AG09319 (cell line): ENCODE measurements at places on chromosomes 2 and 18.

DNA sequence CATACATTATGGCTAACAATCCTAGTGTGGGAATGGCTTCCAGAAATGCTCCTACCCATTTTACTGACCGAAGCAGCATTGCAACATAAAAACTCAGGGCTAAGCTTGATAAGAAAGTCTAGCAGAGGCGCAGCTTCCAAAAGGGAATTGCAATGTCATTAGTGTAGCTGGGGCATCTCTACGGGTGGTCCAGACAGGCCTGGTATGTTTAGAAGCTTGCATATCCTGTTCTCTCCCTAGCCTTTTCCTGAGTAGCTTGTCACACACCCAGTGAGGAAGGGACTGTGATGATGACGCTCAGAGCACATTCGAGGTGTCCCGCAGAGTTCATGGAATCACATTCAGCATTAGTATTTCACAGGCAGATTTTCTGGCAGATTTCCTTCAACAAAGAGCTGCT is 38.0 kb upstream of the COL5A2 start:
- DNase-seq = no peak

DNA sequence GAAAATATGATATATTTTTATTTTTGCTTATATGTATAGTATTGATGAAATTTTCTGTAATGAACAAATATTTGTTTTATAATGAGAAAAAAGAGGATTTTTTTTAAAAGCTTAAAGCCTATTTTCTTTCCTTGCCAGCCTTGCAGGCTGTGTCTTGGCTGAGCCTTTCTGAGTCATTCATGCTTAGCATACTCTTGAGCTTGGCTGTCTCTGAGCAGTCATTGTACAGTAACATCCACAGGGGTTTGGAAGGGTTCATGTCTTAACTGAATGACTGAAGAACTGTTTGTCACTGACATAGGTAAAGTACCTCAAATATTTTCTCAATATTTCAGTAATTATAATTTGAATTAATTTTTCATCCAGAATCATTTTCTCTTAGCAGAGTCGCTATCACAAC is 49.3 kb downstream of the GPR39 start:
- no peak for DNase-seq

DNA sequence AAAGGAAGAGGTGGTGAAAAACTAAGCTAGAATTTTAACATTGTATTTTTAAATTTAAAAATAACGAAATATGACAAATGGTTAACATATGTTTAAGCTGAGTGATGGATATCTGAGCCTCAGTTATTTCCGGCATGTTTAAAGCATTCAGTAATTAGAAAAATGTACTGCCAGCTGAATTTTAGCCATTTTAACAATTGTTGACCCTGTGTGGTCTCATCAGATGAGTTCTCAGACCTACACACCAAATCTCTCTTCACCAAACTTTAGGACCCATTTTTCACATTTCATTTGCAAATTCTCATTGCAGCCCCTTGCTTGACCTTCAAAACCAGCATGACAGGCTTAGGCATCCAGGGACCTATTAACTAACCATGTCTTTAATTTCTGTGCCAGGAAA is 91.5 kb upstream of the RGPD4 start:
- DNase-seq = no peak

DNA sequence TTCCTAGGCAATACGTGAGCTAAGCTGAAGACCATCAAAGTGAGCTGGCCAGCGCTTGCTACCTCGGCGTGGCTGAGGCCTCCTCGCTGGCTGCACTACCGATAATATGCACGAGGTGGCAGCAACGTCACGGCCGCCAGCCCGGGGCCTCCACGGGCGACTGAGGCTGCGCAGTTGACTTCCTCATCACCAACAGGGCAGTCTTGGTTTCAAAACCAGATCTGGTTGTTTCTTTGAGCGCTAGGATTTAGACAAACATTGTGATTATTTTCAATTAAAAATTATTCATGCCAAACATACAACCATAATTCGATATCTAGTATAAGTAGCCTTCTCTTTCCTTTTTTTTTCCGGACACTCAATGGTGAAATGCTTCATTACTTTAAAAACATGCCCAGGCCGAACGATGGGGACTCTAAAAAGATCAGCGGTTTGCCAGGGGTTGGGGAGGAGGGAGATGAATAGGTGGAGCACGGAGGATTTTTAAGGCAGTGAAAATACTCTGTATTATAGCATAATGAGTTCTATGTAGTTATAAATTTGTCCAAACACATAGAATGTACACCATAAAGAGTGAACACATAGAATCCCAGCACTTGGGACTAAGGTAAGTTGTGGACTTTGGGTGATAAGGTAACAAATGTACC is 52.0 kb downstream of the CYBRD1 start:
- peak; percentile 41 for DNase-seq

- no peak for DNase-seq
Observed at GRCh38 chr18:57084331-57085271, 62.3 kb upstream of the BOD1L2 start.

- no peak for DNase-seq
Observed at GRCh38 chr2:229169751-229170150, 101.3 kb downstream of the PID1 start.

DNA sequence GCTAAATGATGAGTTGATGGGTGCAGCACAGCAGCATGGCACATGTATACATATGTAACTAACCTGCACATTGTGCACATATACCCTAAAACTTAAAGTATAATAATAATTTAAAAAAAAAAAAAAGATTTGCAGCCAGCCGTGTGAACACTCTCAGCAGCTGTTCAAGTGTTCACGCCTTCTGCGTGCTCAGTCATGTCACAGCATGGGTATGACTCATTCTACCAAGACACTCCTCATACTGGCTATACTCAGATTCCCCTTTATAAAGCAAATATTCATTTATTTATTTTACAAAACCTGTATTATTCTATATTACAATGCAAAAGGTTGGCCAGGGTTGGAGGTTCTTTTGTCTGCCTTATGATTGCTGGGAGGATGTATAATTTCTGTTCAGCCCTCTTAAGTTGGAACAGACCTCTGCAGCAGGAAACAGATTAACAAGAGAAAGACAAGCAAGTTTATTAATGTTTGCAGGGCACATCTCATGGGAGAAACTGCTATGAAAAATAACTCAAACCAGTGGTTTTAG is 1230.6 kb upstream of the CHAC2 start:
- DNase-seq = no peak

DNA sequence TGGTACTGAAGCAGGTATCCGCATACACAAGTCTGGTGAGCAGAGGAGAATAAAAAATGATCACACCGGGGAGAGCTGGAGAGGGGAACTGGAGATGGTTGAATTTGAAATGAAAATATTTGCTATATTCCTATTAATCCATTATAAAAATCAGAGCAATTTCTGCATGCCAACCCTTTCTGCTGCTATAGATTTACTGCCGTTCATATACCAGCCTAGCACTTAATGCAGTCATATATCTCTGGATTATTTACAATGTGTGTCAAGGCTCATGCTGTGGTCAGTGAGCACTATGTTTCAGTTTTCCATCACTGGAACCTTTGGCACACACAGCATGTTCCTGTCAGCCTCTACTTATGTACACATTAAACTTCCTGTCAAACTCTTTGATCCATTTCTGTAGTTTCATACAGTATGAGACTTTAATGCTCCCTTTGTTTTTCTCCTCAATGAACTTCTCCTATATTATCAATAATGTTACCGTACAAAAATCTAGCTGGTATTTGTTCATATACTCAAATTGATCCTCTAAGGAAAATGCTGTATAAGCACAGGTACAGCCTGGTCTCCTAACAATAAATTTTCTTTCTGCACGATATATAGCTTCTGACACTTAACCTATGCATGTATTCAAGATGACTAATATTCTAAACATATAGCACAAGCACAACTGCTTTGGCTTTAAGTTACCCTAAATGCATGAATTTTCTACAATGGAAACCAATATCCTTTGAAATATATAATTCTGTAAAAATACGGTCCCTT is 36.7 kb downstream of the FANCL start:
- DNase-seq = no peak

GRCh38 chr2:46421361-46421760 is 58.0 kb upstream of the TMEM247 start:
- no peak for DNase-seq

DNA sequence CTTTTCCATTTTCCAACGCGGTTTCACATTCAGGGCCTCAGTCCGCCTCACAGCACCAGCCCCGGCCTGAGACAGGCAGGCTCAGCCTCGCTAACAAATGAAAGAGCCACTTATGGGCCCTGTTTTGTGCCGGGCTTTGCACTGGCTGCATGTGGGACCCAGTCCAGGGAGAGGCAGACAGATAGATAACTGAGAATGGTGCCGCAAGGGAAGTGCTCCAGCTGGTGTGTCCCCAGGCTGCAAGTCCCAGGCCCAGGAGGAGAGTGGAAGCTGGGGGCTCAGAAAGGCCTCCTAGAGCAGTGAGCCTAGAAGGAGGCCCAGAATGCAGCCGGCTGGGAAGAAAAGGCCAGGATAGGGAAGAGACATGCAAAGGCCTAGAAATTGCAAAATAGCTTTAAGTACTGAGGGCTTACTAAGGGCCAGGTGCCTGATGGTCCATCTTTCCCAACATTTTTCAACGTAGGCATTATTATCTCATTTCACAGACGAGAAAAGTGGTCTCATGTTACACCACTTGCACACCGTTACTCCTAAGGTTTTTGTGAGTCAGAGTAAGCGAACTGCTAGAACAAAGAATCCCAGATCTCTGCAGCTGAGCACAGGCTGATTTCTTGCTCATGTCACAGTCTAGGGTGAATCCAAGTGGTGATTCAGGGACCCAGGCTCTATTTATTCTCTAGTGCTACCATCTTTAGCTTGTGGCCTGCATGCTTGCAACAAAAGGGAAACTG is 26.0 kb downstream of the ADRA2B start:
- DNase-seq = no peak

DNA sequence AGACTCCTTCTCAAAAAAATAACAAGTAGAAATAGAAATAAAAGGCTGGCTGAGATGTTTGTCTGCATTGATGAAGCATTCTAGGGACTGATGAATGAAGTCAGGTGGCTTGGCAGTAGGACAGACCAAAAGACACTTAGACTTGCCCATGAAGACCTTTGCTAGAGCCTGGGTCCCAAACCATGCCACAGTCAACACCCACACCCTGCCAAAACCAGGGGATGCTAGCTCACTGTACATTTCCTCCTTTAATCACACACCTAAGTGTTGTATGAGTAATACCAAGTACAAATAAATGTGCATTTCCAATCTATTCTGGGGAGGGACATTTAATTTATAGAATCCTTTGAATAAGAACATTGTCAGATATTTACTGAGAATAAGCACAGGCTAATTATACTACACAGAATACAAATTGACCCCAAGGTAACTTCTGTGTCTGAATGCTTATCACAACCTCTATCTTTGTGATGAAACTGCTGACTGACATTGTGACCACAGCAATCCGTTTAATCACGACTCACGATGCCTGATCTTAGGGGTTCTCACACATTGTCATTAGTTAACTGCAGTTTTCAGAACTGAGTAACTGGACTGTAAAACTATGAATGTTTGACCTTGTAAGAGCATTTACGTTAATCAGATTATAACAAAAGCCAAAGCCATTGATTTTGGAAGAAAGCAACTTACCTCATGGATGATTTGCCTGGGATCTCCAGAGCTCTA is 10.5 kb upstream of the NOL10 start:
- DNase-seq = no peak

DNA sequence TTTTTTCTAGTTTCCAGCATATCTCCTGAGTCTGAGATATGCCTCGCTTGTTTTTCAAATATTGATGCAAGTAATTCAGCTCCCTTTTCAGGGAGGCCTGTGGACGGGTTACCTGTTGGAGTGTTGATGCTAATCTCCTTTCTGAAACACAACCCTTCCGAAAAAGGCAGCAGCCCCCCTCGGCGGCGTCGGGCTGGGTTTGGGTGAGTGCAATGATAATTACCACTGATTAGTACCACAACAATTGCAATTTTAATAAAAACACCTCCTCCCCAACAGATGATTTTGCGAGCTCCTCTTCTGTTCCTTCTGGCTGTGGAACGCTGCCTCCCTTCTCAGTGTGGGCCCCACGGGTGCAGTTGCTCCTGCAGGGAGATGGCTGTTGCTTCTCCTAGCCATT is 66.3 kb downstream of the PTGR3 start:
- DNase-seq = no peak

GRCh38 chr2:119947535-119947934 is 65.3 kb upstream of the EPB41L5 start:
- DNase-seq = no peak

GRCh38 chr18:45557779-45558178 is 57.5 kb upstream of the SLC14A2 start:
- no peak for DNase-seq

DNA sequence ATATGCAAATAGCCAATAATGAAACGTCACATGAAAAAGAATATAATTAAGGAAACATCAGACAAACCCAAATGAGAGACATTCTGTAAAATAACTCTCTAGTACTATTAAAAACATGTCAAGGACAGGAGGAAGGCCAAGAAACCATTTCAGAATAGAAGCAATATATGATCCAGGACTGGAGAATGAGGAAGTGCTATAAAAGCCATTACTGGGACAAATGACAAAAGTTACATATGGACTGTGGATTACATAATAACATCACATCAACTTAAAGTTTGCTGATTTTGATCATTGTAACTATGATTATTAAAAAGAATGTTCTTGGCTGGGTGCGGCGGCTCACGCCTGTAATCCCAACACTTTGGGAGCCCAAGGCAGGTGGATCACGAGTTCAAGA is 81.3 kb downstream of the CRACDL start:
- DNase-seq = no peak

GRCh38 chr2:219002395-219003266 is 9.4 kb upstream of the CRYBA2 start:
- DNase-seq = no peak

- DNase-seq = no peak
Observed at GRCh38 chr2:240557808-240558207, at the start of gene ANKMY1. Gene ANKMY1 (minus strand): TSS chr2:240557988. CDS start chr2:240557335, 653 bp downstream.

DNA sequence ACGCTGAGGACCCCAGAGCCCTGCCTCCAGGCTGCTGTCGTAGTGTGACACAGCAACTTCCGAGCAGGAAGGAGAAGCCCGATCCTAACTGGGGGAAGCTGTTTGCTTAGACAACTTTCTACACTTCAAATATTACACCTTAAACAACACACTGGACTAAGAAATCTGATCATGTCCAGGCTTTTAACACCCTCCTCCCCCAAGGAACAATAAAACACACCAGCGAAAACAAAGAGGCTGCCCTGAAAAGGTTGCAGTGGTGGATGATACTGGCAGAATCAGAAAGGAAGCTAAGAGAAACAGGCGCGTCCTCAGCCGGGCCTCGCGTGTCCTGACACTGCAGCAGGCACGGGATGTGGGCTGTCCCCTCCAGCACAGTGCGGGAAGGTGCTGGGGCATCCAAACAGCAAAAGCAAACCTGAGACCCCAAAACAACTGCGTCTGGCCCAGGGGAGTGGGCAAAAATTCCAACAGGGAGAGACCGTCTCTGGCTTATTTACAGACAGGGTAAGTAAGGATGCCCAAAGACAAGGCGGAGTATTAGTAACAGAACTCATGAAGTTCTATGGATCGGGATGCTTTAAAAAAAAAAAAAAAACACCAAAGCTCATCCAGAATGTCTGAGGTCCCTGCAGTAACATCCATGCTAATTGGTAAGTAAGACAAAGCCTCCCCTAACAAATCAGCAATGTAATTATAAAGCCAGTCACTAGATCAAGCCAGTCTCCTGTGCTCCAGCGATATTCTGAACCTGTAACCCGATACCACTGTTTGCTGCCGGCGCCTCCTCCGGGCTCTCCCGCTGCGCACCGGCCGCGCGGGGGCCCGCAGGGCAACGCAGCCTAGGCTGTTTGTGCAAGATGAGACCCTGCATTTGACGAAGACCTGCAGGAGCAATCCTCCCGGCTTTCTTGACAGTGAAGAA is 9.0 kb downstream of the SERTAD2 start:
- DNase-seq = peak; percentile 70
